ENCODE measurements at places on chromosomes 6 and 20.

- no peak for DNase-seq
Measured at GRCh38 chr6:134419716-134420115, 101.8 kb upstream of the SGK1 start.

DNA sequence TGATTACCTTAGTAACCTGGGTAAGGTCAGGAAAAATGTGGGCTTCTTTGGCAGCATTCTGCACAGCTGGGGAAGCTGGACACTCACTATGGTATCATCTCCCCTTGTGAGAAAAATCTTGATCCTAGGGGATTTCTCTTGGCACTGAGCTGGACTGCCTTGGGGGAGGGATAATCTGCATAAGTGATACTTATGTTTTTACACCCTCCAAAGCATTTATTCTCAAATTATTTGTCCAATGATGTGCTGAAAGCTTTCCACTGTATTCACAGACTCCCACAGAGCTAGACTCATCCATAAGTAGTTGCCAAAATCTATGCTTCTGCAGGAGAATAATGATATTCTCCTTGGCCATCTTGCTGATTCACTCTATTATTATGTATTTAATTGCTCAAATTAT is 121.5 kb upstream of the CNR1 start:
- no peak for DNase-seq

- DNase-seq: no peak
Measured at GRCh38 chr6:11174242-11174611, 58.2 kb downstream of the NEDD9 start.

DNA sequence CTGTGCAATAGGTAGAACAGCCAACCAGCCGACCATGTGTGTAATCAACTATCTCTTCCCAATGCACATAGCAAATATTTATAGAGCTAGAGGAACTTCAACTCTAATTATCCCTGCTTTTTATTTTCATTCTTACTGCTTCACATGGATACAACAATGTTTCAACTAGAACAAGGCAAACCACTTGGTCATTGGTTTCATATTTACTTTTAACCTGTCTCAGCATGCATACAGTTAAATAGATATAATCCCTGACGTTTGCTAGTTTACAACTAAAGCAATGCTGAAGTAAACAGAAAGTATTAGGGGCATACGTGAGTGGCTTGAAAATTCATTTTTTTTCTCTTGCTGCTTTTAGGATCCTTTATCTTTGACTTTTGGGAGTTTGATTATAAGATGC is 318.5 kb upstream of the MAP3K7 start:
- DNase-seq: no peak

DNA sequence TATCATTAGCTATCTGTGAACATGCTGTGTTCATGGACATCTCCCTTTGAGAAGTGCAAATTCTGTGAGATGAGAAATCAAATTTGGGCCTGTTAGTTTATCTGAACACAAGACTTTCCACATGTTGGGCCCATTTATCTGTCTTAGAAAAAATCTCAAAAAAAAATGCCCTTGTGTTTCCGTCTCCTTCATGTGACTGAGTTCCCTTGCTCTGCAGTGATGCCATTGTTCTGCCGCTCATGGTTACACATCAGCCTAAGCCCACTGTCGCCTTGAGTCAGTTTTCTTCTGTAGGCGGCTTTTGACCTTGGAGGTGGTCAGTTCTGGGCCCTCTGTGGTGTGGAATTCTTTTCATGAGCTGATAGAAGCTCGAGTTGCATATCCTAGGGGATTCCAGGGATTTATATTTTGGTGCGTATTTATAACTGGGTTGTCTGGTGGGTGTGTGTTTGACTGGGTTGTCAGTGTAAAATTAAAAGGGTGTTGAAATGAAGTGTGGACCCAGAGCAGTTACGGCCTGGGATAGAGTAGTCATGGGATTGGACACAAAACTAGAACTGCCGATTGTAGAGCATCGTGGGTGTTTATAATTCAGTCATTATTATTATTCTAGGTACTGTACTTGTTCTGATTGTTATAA is 156.7 kb downstream of the JARID2 start:
- no peak for DNase-seq

- no peak for DNase-seq
Measured at GRCh38 chr20:48932375-48932941, 10.9 kb downstream of the ARFGEF2 start.

GRCh38 chr20:36523341-36523740 is 18.0 kb upstream of the MYL9 start:
- DNase-seq: no peak

DNA sequence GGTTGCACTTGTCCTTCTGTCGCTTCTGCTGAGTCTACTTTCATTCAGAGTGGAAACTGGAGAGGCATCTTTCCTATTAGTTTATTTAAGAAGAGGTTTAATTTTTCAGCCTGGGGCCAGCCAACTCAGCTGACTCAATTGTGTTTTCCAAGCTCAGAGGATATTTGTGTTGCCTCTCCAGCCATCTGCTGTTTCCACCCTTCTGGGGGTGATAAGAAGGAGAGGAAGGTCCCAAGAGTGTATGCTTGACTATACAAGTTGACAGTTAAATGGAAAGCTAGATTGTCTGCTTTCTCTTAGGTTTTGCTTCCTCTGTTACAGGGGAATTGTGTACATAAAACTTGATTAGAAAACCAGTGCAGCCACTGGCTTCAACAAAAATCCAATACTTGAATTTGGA is 3.0 kb downstream of the PSMF1 start:
- DNase-seq: no peak

- DNase-seq: no peak
Measured at GRCh38 chr20:58054780-58055373, 173.6 kb downstream of the ANKRD60 start.

Measured in NCI-H1105 (cell line).